ENCODE measurements at places on chromosomes 7 and 10.

GRCh38 chr7:38781991-38782390 is 127.0 kb downstream of the VPS41 start:
- no peak for DNase-seq

GRCh38 chr7:84837405-84837804 is 349.5 kb downstream of the SEMA3D start:
- DNase-seq: no peak

DNA sequence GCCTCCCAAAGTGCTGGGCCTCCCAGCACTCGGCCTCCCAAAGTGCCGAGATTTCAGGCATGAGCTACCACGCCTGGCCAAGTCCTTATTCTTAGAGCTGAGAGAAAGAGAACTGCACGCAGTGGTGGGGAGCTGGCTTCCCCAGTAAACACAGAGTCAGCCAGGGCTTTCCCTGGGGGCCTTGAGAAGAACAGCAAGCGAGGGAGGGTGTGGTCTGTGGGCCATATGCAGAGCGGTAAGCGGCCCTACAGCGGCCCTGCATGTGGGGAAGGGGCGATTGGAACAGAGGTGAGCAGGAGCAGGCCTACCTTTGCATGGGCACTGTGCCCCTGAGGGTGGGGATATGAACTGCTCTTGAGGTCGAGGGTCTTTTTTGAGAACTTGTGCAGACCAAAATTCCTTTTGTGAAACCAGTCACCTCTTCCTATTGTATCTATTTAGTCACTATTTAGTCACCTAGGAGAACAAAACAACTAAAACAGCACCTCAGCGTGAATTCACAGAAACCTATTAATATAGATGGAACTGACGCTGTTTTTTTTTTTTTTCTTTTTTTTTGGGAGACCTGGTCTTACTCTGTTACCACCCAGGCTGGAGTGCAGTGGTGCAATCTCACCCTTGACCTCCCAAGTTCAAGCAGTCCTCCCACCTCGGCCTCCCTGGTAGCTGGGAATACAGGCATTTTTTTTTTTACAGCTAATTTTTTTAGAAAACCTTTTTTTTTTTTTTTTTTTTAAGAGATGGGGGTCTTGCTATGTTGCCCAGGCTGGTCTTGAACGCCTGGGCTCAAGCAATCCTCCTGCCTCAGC is 36.9 kb upstream of the SH2D4B start:
- no peak for DNase-seq

- DNase-seq: no peak
Observed at GRCh38 chr10:86117051-86117450, 249.5 kb downstream of the GRID1 start.

DNA sequence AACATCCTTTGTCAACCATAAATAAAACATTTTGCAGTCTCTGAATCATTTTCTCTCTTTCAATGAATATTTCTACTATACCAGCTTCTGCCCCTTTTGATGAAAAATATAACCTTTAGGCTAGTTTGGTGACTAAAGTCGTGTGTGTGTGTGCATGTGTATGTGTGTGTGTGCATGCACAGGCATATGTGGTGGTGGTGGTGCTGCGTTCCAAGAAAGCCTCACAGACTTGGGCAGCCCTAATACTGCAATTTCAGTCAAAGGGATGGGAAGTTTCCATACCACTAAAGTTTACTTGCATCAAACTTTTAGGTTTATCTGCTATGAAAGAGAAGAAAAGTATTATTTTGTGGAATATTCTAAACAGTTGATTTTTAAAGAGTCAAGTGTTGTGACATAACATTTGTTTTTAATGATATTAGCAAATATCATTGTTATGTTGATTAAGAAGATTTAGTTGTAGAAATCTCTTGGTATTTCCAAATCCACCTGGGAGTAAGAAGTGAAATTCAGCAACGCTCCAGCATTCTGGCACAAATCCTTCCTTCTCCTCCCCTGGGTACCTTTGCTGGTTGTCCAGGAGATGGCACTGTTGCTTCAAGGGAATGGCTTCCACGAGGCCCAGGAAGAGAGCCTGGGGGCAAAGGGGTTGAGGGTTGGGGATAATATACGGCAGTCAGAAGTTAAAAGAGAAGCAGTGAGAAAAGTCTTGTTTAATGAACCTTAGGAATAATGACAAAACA is 41.5 kb downstream of the ASB4 start:
- DNase-seq: no peak

DNA sequence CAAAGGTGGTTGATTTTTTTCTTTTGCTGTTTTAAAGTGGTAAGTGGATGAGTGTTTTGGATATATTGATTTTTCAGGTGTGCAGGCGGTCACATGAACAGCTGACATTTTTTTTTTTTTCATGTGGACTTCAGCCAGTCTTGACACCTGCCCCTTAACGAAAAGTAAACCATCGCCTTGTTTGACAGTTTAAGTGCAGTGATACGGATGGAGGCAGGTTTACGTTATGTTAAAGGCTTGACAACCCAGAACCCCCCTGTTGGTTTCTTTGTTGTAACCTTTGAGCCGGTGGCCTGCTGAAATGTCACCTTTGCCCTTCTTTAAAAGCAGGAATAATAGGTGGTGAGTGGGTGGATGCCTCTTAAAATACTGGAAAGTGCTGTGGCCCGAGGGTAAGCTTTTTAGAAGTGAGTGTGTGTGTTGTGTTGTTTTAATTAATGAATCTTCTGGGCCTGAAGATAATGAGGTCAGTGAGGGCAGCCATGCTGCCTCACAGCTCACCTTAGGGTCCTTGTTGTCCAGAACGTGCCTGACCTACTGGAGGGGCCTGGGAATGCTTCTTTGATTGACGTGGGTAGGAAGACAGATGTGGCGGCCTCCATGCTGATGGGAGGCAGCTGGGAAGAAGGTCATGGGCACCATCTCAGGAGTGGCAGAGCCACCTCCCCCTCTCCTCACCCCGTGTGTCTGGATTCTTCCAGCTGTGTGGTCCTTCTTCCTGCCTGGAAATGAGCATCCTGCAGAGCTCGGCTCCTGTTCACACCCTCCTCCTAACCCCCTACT is 69.8 kb downstream of the TCF7L2 start:
- no peak for DNase-seq

DNA sequence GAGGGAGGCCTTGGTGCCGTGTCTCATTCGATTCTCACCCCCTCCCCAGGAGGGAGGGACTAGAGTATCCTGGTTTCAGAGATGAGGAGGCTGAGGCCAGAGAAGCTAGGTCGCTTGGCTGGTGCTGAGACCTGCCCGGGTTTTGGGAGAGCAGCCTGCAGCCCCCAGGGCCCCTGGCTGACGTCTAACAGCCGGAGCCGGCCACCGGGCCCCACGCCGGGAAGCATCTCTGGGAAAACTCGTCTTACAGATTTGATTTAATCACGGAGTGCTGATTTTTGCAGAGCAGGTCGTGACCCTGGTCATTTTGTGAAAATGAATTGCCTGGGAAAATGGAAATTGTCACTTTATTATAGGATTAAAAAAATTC is 97.5 kb downstream of the MICALL2 start:
- no peak for DNase-seq

GRCh38 chr10:28463676-28464395 is 69.1 kb upstream of the WAC start:
- DNase-seq: no peak

DNA sequence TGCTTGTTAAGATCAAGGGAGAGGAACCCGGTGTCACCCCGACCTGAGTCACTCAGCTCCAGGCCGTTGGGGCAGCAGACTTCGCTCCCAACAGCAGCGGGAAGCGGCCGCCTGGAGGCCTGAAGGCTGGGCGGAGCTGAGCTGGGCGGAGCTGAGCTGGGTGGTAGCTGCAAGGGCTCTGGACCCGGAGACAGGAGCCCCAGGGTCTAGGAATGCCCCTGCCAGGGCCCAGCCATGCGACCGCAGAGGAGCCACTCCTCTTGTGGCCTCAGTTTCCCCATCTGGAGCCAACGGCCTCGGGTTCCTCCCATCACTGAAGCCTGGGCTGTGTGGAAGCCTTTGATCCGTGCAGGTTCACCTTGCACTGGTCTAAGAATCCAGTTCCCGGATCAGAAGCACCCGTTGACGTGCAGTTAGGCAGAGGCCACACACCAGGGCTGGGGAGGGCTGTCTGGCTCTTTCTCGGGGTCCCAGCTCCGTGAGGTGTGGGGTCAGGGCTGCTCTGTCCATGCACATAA is 21.9 kb upstream of the DPYSL4 start:
- DNase-seq: no peak

DNA sequence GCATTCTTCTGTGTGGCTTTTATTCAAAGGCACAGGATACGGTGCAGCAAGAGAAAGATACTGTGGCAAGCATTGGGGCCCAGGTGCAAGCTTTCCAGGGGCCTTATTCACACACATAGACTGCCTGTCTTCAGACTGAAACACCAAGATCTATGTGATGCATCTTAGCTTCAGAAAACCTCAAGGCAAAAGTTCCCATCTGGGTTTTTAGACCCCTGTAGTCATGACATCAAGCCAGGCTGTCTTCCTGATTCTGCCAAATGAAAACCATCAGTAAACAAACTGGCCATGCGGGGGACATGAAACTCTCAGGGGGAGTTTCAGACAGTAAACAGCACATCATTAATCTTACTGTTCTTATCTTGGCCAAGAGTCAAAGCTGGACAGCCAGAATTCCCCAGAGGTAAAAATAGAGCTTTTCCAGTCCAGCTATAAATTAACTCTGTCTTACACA is 9.8 kb downstream of the AGBL3 start:
- DNase-seq: no peak

GRCh38 chr10:57707300-57707658 is 560.4 kb downstream of the IPMK start:
- DNase-seq: no peak

- no peak for DNase-seq
Observed at GRCh38 chr7:17564678-17565212, 266.3 kb downstream of the AHR start.

DNA sequence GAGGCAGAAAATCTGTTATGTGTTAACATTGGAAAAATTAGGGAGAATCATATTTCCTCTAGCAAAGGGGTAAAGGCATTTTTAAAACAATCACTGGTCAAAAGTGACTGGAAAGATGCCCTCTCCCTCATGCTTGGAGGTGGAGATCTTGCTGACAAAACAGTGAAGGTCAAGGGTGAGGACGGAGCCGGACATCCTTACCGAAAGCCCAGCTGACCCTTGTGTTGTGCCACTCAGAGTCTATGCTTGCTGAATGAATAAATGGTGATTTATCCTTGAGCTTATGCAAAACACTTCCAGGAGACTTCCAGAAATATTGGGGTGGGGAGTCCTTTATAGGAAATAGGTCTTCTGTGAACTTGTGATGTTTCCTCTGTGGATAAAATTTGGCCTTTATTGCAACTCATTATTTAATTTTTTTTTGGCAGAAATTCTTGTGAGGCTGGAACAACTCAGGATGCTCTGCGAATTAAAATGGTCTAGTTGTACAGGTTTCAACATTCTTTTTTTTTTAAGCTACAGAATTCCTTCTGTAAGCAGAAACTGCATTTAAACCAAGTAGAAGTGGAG is 28.3 kb upstream of the ELMO1 start:
- no peak for DNase-seq

DNA sequence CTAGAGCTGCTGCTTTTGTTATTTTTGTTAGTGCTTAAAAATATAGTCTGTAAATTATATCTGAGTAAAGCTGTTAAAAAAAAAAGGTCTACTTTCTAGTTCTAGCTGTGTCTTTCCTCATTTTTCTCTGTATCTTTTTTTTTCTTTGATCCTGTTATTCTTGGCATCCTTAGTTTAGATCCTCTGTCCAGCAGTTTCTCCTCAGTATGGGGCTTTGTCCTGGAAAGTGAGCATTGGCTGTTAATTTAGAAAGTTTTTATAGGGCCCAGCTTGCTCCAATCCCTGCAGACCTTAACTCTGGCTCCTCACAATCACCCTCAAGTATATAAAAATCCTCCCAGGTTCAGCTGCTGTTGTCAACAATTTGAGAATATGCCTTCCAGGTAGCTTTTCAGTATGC is 23.5 kb downstream of the DDX50 start:
- no peak for DNase-seq

- DNase-seq: no peak
Observed at GRCh38 chr10:70348228-70348850, 34.1 kb downstream of the LRRC20 start.

DNA sequence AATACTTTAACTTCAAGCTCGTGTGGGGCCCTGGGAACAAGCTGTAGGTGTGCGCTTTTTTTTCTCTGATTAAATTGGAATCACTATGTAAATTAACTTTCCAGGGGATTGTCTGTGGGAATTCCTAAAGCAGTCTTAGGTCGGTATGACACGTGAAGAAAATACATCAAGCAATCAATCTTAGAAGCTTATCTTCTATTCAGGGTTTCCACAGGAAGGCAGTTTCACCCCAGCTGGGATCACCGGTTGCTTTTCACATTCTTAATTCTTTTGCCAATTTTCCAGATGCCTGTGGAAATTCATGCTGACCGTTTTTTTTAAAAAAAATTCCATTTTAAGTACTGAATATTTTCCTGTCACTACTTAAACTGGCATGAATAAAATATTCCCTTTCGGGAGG is 41.9 kb downstream of the CAMK1D start:
- no peak for DNase-seq

DNA sequence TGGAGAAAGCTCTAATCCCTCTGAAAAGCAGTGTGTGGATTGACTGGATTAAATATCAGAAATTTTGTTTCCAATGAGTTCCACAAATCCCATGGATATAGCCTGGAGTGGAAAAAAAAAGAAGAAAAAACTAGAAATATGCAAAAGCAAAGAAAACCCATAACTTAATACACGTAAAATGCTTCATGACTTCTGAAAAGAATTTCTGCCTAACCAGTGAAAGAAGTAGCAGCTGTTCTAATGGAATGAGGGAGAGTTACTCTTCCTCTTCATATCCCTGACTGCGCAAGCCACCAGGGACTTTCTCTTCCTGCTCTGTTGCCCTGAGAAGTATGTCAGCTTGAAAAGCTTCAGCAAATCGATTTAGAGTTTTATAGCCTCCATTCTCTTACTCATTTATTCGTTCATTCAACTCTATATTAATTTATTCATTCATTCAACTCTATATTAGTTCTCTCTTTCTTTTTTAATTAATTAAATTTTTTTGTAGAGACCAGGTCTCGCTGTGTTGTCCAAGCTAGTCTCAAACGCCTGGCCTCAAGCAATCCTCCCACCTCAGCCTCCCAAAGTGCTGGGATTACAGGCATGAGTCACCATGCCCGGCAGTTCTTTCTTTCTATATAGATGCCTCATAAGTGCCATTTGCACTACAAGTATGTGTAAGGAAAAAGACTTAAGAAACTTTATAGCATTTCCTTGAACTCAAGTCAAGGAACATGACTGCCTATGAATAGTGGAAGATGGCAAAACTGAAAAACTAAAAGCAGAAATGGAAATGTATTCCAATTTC is 447.3 kb upstream of the NRP1 start:
- no peak for DNase-seq

- no peak for DNase-seq
Observed at GRCh38 chr10:132192076-132192975, 5.6 kb downstream of the DPYSL4 start.

GRCh38 chr10:69650589-69651261 is 20.7 kb downstream of the FAM241B start:
- DNase-seq: no peak
